Right ventricle myocardium superior (tissue), 1 donor: ENCODE measurements at places on chromosomes 3 and 15.

DNA sequence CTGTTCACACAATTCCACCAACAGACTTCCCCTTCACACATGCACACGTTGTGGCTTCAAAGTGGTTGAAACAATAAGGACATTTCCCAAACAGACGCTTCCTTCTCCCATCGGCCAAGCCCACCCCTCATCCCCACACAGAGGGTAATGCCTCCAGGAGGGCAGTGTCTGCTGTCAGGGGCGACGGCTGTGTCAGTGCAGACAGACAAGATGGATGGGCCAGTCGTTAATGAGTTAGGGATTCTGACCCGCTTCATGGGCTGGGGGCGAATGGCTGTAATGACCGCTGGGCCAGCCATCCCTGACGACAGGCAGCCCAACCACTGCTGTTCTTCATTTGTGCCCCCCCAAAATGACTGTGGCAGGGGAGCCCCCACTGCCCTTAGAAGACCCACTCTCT, 20.2 kb upstream of the SKIC8 start:
- DNase-seq, result no peak

- DNase-seq, result no peak
These were observed 5.2 kb downstream of the GOLIM4 start for GRCh38 chr3:168090306-168091085.

GRCh38 chr3:16366-16765, 180.2 kb upstream of the CHL1 start:
- no peak for DNase-seq

DNA sequence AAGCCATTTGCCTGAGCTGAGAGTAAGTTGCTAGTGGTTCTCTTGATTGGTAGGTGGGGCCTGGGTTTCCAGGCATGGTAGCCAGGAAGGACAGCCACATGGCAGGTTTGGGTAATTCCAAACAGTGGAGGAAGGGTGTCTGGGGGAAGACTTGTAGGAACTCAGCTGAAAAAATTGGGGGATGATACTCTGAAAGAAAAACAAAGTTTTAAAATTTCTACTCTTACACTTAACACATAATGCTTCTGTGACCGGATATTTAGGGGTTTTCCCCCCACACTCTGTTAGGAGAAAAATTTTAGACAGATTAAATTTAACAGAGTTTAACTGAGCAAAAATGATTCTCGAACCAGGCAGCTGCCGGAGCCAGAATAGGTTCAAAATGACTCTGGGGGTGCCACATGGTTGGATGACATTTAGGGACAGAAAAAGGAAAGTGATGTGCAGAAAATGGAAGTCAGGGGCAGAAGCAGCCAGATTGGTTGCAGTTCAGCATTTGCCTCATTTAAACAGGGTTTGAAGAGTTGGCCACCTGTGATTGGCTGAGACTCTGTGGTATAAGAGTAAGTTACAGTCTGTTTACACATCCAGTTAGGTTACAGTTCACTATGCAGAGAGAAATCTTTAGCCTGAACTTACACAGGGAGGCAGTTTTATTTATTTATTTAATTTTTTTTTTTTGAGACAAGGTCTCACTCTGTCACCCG, 8.1 kb downstream of the B2M start:
- DNase-seq, result no peak

DNA sequence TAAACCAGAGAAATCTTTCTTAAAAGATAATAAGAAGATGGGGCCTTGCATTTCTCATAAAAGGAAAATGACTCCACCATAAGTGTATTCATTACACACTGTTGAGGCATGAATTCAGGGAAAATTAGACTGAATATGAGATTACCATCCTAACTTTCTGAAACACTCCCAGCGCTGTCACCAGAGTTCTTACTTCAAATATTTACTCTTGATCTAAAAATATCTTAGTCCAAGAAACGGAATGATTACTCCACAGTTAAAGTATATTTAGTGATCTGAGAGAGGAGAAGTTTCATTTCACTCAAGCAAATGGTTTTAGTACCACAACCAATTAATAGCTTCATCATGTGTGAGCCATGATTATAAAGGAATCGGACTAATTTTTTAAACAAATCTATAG, 300.3 kb downstream of the ZBTB20 start:
- no peak for DNase-seq

GRCh38 chr15:91073077-91073476, 27.0 kb upstream of the SV2B start:
- DNase-seq, result no peak

DNA sequence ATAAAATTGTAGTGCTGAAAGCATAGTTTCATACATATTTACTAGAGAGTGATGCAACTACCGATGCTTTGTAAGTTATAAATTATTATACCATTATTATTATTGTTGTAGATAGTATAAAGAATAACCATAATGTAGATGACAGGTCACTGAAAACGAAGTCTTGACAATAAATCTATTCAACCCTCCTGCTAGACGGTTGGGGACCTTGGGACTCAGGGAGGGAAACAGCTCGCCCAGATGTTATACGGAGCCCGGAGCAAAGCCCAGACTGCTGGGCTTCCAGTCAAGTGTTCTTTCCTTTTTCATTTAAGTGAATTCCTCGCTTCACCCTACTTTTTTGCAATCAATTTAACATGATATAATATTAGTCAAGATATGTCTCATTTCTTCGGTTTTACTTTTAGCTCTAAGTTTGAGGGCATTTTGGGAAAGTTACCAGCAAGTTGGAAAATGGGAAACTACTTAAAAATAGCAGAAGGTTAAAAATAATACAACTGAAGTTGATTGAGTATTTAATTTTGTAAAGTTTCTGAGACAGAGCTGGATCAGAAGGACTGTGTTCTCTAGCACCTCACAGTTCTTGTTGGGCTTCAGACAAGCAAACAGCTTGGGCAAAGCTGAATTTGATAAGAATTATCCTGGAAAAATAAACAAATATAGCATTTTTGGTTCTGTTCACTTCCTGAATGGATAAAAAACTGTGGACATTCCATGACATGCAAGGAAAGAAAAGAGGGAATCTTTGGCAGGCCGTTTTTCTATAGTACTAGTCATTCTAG, 173.4 kb upstream of the TP63 start:
- DNase-seq, result no peak

GRCh38 chr3:105846809-105847208, 22.0 kb downstream of the CBLB start:
- no peak for DNase-seq

- DNase-seq, result no peak
These were observed 218.6 kb downstream of the MTHFS start for GRCh38 chr15:79678032-79678701.

DNA sequence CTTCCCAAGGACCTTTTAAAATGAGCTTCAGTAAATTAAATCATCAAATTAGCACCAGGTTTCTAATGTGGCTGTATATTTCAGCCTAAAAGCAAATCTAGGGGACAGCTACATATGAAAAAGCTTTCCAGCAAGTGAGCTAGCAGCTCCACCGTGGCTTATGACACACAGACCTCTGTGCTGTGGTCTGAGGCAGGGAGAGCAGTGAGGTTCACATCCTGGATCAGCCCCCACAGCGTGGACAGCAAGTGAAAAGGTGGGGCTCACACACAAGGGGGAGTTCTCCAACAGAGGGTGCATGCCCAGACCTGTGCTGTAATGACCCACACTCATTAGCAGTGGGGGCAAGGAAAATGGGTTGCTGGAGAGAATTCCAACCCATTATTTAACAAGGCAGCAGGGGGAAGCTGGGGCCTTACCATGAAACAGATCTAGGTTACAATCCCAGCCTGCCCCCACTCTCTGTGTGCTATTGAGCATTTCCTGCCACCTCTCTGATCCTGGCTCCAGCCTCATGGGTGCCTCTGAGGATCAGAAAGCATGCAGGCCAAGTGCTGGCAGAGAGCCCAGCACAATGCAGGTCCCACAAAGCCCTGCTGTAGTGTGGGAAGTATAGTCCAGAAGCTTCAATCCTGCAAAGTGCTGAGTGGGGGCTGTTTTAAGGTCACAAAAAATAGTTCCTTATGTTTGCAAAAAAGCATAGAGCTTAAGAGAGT, 48.2 kb downstream of the RASGRF1 start:
- no peak for DNase-seq

- peak; percentile 76 for DNase-seq
These were observed 68.9 kb downstream of the KLF15 start for GRCh38 chr3:126288314-126288713.

DNA sequence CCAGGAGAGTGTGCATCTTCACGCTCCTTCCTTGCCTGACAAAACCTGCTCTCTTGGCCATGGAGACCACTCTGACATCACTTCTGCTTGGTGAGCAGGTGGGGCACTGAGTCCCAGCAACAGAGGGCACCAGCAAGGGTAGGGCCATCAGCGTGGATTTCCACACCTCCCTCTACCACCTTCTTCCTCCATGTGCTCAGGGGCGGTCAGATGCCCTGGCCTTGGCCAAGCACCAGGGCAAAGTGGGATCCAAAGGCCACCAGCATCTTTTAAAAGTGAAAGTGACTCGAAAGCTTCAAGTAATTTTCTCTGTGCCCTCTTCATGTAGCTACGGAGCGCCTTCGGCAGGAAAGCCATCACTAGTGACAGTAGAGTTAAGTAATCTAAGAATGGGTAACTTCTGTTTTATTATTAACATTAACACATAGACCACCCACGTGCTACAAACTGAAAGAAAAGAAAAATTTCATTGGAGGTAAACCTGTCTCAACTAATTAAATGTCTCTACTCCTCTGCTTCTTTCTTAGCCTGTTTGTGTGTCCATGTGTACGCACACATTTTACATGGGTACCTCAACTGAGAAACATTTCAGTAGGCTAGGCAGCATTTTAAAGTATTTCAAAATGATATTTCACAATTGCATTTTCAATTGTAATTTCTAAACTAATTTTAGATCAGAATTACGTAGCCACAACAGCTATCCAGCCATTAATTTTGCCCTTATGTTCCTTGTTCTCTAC, 57.9 kb downstream of the CHSY1 start:
- no peak for DNase-seq

- no peak for DNase-seq
These were observed 194.9 kb downstream of the RAP2B start for GRCh38 chr3:153356908-153357307.

GRCh38 chr15:97037080-97037479, 706.6 kb downstream of the NR2F2 start:
- no peak for DNase-seq

DNA sequence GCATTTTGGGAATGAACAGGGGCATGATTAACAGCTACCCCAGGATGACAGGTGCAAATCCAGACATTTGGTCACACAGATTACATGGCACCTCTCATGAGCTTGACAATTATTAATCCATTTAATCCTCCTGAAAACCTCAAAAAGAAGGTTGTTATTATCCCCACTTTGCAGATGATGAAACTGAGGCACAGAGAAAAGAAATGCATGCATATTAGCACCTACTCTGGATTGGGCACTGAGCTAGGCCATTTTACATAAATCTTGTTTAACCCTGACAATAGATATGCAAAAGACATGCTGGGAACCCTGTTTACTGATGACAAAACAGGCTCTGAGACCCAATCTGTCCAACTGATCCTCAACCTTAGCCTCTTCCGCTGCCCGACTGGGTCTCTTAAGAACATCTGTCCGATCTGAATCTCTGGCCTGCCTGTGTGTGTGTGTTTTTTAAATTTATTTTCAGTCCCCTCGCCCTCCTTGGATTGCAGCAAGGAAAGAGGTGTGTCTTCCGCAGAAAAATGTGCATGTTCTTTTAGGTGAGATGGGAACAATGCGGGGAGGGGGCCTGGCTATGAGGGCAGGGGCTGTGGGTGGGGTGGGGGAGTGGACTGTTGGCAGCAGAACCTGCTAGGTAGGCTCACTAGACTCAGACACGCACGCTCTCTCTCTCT, 162.5 kb downstream of the WNT7A start:
- no peak for DNase-seq

GRCh38 chr3:24365168-24365567, 129.5 kb downstream of the THRB start:
- DNase-seq, result peak; percentile 36

- DNase-seq, result no peak
These were observed 894.2 kb downstream of the ROBO1 start for GRCh38 chr3:78873641-78874040.

- DNase-seq, result no peak
These were observed 60.5 kb upstream of the POMGNT2 start for GRCh38 chr3:43166406-43166805.

GRCh38 chr15:88274553-88275460, 18.3 kb upstream of the NTRK3 start:
- DNase-seq, result peak; percentile 66

- DNase-seq, result no peak
These were observed 106.7 kb upstream of the PIAS1 start for GRCh38 chr15:67947254-67948039.

- DNase-seq, result no peak
These were observed 85.0 kb downstream of the CYP19A1 start for GRCh38 chr15:51253366-51253765.

DNA sequence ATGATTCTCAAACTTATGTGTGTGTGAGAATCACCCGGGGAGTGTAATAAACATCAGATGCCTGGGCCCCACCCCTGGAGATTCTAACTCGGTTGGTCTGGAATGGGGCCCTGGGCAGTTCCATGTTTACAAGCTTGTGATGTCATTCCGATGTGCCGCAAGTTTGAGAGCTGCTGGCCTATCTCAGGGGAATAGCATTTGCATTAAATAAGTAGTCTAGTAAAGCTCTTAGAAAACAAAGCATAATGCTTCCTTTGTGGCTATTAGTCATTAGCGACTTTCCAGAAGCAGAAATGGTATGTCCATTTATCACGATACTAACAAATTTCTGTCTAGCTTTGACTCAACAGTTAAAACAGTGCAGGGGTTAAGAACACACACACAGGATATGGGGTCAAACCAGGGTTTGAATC, 20.9 kb downstream of the PGBD4 start:
- DNase-seq, result no peak

DNA sequence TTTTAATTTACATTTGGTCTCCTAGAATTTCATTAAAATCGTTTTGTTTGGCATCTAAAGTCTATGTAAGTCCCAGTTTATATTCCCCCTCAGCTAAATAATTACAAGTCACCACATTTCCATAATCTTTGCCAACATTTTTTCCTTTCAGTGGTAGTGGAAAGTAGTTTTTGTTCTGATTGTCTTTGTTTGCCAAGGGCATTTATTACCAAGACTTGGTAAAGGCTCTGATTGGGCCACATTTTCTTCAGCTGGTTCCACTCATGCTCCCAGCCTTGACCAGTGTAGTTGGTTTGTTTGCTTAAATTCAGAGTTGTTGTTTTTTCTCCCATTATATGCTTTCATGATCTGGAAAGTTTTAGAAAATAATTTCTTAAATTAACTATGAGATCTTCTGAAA, 153.4 kb upstream of the MME start:
- no peak for DNase-seq

DNA sequence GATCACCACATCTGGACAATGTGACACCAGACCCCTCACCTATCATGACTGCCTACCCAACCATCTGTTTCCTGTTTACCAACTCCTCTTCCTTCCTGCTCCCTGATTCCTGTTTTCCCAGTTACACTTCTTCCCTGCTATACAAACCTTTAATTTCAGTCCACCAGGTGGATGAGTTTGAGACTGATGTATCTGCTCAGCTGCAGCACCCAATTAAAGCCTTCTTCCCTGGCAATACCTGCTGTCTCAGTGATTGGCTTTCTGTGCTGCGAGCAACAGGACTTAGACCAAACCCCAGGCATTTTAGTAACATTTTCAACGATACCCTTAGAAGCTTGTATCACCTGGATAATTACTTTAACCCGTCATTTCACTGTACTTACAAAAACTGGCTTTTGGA, 968.2 kb upstream of the NR2F2 start:
- DNase-seq, result no peak

GRCh38 chr3:87167628-87168456, 59.3 kb upstream of the CHMP2B start:
- DNase-seq, result no peak
